Fibroblast of pulmonary artery (primary cell): ENCODE measurements at places on chromosomes 5 and 9.

GRCh38 chr5:72510610-72511181 is 3.5 kb upstream of the ZNF366 start:
- peak; percentile 66 for DNase-seq

- DNase-seq = no peak
Observed at GRCh38 chr9:116629634-116630033, 57.5 kb upstream of the TRIM32 start.

DNA sequence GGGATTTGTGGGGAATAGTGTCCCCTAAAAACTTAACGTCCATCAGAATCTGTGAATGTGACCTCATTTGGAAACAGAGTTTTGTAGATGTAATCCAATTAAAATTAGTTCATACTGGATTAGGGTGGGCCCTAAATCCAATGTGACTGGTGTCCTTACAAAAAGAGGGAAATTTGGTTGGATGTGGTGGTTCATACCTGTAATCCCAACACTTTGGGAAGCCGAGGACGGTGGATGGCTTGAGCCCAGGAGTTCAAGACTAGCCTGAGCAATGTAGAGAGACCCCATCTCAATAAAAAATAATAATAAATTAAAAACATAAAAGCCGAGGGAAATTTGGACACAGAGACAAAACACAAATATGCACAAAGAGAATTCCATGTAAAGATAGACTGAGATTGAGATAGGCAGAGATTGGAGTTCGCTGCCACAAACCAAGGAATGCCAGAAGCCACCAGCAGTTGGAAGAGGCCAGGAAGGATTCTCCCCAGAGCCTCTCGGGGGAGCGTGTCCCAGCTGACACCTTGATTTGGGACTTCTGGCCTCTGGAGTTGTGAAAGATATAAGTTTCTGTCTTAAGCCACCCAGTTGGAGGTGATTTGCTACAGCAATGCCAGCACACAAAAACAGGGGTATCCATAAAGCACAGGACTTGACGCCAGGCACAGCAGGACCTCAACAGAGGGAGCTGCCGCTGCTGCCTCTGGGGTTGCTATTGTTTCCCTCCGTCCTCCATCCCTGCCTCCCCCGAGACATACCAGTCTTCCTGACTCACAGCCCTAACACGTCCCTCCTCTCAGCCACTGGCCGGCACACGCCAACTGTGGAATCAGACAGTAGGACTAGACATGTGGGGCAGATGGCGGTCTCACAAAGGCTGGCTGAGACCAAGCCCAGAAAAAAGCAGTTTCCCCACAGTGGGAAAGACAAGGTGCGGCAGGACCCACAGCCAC is 73.8 kb upstream of the IL17B start:
- peak; percentile 96 for DNase-seq

DNA sequence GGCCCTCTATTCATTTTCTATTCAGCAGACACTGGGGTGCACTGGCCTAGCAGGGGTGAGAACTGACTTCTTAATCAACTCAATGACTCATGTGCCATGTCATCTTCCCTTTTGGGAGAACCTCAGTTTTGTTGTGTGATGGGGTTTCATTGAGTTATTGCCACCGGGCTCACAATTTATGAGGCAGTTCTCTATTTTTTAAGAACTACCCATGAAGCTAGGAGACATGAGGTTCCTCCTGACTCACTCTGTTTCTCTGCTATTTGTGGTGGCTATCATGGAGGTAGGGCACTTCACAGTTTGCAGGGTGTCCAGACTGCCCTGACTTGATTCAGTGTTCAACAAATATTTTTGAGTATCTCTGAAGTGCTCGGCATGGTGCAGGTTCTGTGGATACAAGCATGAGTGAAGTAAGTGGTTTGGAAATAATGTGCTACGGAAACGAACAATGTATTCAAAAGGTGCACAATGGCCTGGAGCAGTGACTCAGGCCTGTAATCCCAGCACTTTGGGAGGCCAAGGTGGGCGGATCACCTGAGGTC is 39.3 kb downstream of the SPARC start:
- DNase-seq = no peak

DNA sequence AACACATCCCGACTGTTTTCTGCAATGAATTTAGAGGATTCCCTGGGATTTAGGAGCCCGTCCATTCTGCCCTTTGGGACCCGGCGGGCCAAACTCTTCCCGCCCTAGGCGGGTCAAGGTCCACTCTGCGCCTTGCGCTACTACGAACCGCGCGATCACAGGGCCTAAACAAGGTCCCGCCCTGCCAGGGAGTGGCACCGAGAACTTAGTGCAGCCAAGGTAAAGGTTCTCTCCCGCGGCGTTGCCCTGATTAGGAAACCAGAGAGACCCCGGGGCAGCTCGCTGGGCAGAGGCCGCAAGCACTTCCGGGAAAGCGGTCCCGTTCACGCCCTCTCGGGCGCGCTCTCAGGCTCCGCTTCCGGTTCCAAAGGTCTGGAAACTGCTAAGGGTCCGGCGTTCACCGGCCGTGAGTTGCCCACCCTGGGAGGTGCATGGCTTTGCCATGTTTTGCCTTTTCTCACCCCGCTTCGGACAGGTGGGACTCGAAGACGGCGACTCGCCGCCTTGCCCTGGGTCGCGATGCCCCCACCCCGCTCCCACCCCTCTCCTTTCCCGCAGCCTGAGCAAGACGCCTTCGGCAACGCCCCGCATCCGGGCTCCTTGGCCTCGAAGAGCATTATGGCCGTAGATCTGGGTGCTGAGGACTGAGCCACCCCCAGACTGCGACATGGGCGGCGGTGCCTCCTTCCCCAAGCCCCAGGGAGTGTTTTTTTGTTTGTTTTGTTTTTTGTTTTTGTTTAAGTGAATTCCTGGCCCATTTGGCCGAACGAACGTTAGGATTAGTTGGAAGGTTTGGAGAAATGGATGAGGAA is 23.4 kb downstream of the HNRNPK start:
- DNase-seq = peak; percentile 61

DNA sequence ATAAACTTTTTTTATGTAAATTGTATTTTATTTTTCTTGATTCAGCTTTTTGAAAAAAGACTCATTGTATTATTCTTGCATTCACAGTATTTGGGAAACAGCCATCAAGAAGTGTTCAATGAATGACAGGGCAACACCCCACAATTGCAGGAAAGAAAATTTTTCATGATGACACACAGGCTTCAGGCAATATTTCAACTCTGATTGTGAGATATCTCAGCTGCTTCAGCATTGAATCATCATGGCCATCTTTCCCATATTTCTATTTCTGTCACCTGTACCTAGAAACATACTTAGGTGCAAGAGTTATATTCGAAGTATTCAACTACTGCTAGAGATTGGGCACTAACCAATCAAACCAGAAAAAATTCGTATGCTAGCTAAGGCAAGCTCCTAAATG is 446.0 kb downstream of the ISL1 start:
- DNase-seq = no peak

- DNase-seq = no peak
Observed at GRCh38 chr5:155522540-155522939, 509.0 kb downstream of the KIF4B start.

- no peak for DNase-seq
Observed at GRCh38 chr9:136672431-136673087, 9.8 kb downstream of the EGFL7 start.

GRCh38 chr9:79357194-79357593 is 214.6 kb upstream of the TLE4 start:
- no peak for DNase-seq

DNA sequence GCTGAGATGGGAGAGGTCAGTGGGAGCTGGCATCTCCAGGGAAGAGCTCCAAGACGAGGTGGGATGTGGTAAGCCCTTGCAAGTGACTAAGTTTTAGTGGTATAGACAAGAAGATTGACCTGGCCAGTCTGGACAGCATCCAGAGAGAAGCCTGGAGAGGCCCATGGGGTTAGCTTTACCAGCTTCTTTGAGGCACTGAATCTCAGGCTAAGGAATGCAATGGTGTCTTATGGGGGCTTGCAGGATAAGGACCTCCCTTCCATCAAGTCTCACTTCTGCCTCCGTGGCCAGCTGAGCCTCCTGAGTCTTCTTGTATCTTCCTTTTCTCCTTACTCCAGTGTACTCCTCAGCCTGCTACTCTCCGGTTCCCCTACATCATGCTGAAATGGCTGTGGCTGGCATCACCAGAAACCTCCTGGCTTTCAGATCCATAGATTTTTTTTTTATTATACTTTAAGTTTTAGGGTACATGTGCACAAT is 56.5 kb upstream of the JADE2 start:
- DNase-seq = no peak

- peak; percentile 45 for DNase-seq
Observed at GRCh38 chr9:127779136-127779981, 893 bp upstream of the SH2D3C start.

GRCh38 chr5:132220491-132220890 is 7.2 kb downstream of the P4HA2 start:
- DNase-seq = peak; percentile 17

GRCh38 chr5:10977011-10977410 is 216.0 kb upstream of the DAP start:
- no peak for DNase-seq

DNA sequence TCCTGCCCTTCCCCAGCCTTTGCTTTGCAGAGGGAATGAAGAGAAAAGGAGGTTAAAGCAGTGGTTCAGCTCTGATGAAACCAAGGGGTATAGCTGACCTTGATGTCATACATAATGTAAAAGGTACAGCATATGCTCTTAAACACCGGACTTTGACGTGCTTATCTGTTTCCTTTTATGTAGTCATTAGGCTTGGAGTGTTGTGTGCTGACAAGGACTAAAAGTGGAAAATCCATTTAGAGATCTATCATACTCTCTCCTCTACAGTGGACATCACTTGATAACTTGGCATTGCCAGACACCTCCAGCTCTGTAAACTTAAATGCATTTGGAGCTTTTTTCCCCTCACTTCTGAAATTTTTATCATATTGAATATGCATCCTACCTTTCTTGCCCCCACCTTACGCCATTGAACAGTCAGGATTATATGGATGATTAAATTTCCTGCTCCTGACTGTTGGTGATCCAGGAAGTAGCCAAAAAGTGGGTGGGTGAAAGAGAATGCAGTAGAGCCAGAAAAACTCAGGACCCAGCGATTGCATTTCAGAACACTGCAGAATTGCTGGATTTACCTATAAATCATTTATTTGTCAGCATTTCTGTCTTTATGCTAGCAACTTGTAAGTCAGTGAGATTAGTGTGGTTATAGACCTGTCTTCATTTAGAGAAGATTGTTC is 4.1 kb downstream of the TNFAIP8 start:
- no peak for DNase-seq

DNA sequence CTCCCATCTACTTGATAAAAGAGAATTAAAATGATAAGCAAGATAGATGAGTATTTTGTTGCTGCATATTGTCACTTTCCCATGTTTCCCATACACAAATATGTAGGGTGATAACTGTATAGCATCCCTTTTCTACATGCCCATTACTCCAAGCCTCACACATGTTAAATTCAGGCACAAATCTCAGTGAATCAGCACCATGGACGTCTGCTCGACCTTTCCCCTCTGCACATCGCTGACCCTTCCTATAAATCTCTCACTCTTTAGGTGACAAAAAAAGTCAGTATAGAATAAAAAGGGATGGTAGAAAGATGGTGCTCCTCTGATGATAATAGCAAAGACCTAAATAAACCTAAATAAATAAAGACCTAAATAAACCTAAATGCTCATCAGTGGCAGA is 1097.7 kb upstream of the C9orf72 start:
- no peak for DNase-seq

DNA sequence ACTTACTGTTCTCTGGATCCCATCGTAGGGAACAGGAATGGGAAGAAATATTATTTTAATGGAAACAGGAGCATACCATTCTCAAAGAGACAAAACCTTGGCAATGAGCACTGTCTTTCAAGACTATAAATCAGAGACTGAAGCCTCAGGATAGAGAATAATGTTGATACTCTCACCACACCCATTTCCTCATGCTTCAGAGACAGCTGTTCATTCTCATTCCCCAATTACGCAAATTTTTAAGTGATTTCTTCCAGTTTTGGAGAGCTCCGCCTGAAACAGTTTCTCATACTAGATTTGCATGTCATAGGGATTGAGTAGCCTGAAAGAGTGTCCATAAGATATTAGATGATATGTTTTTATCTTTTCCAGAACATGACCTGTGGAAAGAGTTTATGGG is 290.5 kb upstream of the RASA1 start:
- peak; percentile 56 for DNase-seq

GRCh38 chr9:3956081-3956671 is 343.7 kb downstream of the GLIS3 start:
- no peak for DNase-seq

DNA sequence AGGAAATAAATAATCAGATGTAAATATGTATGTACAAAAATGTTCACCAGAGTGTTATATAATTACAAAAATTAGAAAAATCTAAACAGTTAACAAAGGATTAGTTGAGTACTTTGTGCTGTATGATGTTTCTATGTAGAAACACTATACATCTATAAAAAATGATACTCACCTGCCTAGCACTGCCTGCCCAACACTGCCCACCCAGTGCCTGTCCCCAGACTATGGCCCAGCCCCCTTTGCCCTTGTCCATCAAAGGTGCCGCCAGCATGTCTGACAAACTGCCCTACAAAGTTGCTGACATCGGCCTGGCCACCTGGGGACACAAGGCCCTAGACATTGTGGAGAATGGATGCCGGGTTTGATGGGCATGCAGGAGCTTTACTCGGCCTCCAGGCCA is 6.1 kb upstream of the MEGF9 start:
- no peak for DNase-seq

DNA sequence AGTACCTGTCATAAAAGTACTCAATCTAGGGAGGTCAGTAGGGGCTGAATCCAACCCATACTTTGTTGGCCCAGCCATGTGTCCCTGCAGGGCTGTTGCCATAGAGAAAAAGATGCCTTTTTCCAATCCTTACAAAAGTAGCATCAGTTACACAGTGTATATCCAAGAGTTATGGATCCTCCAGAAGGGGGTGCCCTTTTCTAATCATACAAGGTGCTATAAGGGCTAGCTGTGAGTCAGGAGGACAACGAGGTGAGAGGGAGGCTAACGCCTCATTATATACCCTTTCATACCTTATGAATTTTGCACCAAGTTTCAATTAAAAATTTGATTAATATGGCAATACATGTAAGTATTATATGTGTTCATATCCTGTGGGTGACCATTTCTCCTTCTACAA is 4.8 kb downstream of the KIAA0825 start:
- DNase-seq = peak; percentile 30

GRCh38 chr5:134784241-134784920 is 25.8 kb downstream of the DDX46 start:
- peak; percentile 9 for DNase-seq

GRCh38 chr5:111119221-111119620 is 27.1 kb downstream of the WDR36 start:
- DNase-seq = no peak

- DNase-seq = peak; percentile 36
Observed at GRCh38 chr5:141234109-141234667, 11.0 kb upstream of the PCDHB15 start.

DNA sequence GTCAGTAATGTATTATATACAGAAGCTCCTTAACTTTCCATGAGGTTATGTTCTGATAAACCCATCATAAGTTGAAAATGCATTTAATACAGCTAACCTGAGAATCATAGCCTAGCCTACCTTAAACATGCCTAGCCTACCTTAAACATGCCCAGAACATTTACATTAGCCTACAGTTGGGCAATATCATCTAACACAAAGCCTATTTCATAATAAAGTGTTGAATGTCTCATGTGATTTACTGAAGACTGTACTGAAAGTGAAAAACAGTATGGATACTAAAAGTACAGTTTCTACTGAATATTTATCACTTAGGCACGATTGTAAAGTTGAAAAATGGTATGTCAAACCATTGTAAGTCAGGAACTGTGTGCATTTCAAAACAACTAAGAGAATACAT is 1.6 kb downstream of the GM2A start:
- DNase-seq = no peak
